Left renal pelvis (tissue), 4 donors: ENCODE measurements at places on chromosomes 7 and 10. TPM values are rescaled to one million over a fixed set of nuclear protein-coding genes. Genes with fewer than 3 reads are reported as not detected.

Gene SHOC2
- 41.8 TPM for polyA plus RNA-seq

Gene NEUROG3
- polyA plus RNA-seq, result not detected

Gene CFAP70
- polyA plus RNA-seq, result 24.5 TPM

Gene SLC12A9
- polyA plus RNA-seq, result 41.3 TPM

Gene SEMA3D
- polyA plus RNA-seq, result 34.4 TPM

Gene EN2
- 0.69 TPM for polyA plus RNA-seq

Gene CYP2C19
- polyA plus RNA-seq, result not detected

Gene CHN2
- polyA plus RNA-seq, result 21.8 TPM

Gene MUC3A
- 0.34 TPM for polyA plus RNA-seq

Gene TEX36
- not detected for polyA plus RNA-seq

Gene ARHGAP22
- 2.1 TPM for polyA plus RNA-seq

Gene MMD2
- 0.06 TPM for polyA plus RNA-seq

GRCh38 chr10:27319752-27320431 lies 79.3 kb upstream of the ACBD5 start:
- peak; percentile 33 for DNase-seq

GRCh38 chr10:642186-642890 lies 47.1 kb downstream of the DIP2C start:
- DNase-seq, result no peak

DNA sequence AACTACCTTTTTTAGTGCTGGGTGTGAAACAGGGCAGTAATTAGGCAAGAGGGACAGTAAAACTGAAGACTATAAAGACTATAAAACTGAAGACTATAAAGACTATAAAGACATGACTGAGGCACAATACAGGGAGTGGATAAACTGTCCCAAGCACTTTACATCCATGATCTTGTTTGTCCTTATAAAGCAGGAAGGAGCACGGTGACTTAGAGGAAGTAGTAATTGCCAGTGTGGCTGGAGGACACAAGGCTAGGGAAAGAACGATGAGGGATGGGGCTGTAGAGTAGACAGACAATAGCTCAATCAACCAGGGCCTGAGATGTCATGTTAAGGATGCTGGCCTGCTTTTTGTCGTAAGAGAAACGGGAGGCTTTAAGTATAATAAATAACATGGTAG lies 26.0 kb downstream of the DNAJC12 start:
- no peak for DNase-seq

- DNase-seq, result peak; percentile 58
Measured at GRCh38 chr10:132774902-132775863, 10.8 kb downstream of the NKX6-2 start.

GRCh38 chr10:32093650-32094049 lies 37.4 kb upstream of the KIF5B start:
- no peak for DNase-seq

DNA sequence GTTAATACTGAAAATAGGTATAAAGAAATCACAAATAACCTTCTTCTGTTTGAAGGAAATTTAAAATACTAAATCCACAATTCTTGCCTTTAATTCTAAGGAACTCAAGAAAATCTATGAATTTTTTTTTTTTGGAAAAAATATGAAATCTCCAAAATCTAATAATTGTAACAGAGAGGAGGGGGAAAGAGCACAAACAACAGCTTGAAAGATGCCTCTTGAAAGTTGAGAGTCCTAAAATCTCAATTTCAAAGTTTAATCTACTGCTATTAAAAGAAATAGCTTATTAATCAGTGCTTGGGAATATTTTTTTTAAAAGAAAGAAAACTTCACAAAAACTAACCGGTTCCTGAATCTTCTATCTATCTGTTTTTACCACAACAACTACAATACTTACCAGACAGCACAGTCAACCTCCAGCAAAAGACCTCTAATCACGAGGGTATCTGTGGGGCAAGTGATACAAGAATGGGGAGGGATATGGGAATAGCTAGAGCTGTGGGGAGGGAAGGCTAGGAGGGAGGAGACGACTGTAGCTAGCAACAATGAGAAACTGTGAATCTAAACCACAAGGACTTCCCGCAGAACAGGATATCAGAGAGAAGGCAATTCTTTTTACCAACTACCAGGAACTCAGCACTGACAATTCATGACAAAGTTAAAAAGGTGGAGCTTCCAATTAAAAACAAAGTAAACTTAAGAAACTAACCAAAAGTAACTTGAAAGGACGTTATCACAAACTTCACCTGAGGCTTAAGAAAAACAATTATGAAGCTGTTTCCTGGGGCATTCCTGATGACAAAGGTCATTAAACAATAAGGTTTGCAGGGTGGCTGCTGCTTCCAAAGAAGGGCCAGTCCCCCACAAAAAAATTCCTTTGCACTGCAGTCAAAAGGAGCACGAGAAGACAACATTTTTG lies at the start of gene USP54:
TSS of gene USP54 (minus strand) at position 462 of the 919 bp plus-strand sequence. CDS start 15,684 bp downstream, outside the sequence.
- DNase-seq, result peak; percentile 12

GRCh38 chr7:52140851-52141250 lies 824.2 kb upstream of the COBL start:
- no peak for DNase-seq

DNA sequence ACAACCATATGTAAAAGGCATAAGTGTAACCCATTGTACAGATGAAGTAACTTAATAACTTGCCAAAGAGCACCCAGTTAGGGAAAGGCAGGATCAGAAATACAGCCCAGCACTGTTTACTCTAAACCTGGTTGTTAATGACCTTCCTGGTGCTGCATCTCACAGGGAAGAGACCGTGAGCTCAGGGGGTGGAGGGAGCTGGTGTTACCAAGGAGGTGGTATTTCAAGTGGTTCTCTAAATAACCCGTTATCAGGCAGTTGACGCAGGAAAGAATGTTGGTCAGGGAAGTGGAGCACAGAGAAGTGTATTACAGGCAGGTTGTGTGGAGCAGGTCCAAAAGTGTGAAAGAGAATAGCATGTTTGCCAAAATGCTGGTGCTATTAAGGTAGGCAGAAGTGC lies 4.4 kb upstream of the ST7 start:
- DNase-seq, result no peak

- no peak for DNase-seq
Measured at GRCh38 chr7:77734659-77735421, 38.6 kb downstream of the RSBN1L start.

GRCh38 chr10:93722550-93722949 lies 20.2 kb upstream of the FRA10AC1 start:
- DNase-seq, result no peak

GRCh38 chr7:28354601-28355402 lies 57.5 kb upstream of the CREB5 start:
- peak; percentile 79 for DNase-seq

DNA sequence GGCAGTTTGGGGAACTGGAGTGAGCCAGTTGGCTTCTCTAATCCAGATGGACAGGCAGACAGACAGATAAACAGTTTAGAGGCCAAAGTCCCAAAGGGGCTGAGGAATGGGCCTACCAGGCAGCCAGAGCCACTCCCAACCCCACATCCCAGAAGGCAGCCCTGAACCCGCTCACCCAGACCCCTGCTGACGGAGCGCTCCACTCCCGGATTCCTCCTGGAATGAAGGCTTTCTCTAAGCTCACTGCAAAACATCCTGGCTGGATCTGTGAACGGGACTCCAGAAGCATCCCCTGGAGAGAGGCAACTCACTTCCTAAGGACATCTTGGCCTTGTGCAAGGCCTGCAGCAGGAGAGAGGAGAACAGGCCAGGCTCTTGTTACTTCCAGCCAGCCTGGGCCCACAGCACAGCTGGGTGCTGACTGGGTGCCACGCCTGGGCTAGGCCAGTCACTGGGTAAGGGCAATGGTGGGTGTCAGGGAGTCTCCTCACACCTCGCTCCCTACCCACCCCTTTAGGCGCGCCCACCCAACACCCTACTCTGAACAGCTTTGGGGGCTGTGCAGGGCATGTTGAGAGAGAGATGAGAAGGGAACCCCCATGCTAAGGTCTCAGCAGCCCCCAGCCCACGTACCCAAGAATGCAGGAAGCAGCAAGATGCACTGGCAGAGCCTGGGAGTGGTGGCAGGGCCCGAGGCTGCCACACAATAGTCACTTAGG lies 168.6 kb upstream of the ZMIZ1 start:
- DNase-seq, result no peak

GRCh38 chr10:121959671-121960070 lies 15.3 kb downstream of the NSMCE4A start:
- no peak for DNase-seq

- DNase-seq, result no peak
Measured at GRCh38 chr10:21327289-21327993, 198.0 kb downstream of the SKIDA1 start.

DNA sequence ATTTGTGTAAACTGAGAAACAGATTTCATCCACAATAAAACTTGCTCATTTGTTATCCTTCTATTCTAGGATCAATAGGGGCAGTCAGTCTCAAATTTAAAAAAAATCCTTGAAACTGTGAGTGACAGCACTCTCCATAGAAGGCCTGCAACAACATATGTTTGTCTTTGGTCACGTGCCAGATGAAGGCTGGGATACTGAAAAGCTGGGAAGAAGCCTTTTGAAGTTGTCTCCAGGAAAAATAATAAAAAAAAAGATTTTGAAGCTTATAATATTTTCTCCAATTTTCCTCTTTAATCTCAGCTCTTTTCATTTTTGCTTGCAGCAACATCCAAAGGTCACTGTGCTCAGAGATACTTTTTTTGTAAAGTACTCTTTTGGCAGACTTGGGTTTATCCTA lies 128.6 kb upstream of the SLC26A5 start:
- DNase-seq, result no peak

DNA sequence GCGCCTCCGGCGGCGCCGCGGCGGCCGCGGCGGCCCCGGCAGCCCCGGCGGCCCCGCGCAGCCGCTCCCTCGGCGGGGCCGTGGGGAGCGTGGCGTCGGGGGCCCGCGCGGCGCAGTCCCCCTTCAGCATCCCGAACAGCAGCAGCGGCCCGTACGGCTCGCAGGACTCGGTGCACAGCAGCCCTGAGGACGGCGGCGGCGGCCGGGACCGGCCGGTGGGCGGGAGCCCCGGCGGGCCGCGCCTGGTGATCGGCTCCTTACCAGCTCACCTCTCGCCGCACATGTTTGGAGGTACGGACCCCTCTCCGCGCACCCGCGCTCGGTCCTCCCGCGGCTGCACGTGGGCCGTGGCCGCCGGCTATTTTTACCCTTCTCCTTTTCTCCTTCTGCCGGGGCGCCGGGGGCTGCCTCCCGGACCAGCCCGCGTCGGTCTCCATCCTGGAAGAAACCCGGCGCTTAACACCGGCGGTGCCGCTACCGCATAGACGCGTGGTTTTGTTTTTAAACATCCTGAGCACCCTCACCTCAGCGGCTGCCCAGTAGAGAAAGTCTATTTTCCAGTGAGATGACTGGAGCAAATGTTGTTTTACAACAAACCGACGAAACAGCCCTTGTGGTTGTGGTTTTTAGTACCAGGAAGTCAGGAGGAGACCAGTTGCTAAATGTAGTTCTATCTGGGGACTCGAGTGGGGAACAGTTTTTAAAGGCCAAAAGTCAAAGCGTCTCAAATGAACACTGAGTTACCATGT lies 1.3 kb downstream of the ZNRF2 start:
- DNase-seq, result no peak

DNA sequence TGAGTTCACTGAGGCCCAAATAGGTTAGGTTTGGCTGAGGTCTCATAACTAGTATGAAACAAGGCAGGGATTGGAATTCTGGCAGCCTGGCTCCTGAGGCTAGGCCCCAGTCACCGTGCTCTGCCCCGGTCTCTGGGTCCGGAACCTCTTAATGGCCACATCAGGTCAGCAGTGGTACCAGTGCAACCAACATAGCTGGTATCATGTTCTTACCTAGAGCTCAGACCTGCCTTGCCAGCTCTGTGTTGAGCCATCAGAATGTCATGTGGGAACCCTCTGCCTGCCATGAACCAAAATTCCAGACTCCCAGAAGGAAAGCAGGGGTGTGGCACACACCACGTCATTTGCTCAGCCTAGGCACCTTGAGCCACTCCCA lies 56.5 kb downstream of the ZNF467 start:
- DNase-seq, result no peak

GRCh38 chr7:52842202-52842900 lies 193.1 kb upstream of the POM121L12 start:
- no peak for DNase-seq

DNA sequence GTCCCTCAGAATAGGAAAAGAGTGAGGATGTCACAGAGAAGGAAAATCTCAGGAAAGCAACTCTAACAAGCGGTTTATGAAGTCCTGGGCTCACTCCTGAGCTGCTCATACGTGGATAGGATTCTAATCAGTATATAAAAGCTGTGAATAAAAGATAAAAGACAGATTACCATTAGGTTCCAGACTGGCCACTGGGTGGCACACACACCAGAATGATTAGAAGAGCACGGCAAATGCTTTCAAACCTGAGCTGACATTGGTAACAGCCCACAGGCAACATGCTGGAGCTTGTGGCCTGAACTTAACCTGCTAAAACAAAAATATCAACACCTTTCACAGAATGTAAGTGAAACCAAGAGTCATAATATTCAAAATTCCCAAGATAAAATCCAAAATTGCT lies 370.8 kb downstream of the GRID1 start:
- peak; percentile 3 for DNase-seq

- no peak for DNase-seq
Measured at GRCh38 chr10:117366741-117367140, 8.5 kb downstream of the PDZD8 start.

DNA sequence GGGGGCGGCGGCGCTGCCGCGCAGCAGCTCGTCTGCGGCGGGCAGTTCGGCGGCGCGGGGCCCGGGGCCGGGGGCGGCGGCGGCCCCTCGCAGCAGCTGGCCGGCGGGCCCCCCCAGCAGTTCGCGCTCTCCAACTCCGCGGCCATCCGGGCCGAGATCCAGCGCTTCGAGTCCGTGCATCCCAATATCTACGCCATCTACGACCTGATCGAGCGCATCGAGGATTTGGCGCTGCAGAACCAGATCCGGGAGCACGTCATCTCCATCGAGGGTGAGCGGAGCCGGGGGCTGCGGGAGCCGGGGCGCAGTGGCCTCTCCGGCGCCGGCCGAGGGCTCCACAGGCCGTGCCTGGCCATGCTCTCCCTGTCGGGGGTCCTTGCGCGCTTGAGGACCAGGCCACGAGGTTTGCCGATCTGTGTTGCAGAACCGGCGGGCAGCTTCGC lies 548 bp downstream of the AGAP3 start:
- DNase-seq, result no peak

DNA sequence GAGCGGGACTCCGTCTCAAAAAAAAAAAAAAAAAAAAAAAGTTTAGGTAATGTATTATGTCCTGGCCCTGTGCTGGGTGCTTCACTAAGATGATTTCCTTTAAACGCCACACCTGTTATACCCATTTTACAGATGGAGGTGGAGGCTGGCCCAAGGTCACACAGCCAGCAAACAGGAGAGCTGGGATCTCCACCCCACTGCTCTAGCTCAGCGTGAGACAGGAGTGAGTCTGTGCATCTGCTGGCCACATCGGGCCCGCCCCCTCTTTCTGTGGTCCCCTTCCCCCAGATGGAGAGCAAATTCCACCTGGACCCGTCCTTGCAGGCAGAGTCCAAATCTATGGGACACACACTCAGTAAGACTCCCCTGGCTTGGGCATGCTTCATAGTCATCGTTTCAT lies 51.0 kb downstream of the LHPP start:
- DNase-seq, result no peak

GRCh38 chr7:94240902-94241301 lies 153.8 kb upstream of the COL1A2 start:
- DNase-seq, result no peak

DNA sequence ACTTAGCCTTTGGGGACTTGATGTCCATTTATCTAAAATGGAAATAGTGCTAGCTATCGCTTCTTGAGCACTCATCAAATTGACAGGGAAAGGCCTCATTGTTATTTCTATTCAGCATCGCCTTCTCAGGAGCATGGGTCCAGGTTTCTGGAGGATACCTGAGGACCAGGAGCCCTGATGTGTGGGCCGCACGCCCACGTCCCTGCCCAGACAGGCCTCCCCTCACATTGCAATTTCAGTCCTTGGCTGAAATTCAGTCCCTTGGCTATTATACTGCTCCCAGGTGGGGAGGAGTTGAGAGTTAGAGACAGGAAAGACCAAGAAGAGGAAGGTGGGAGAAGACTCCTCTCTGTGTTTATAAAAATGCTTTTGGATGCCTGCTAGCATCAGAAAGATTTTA lies 38.9 kb downstream of the GPRIN2 start:
- DNase-seq, result no peak
